ENCODE measurements at places on chromosomes 13 and 19. TPM values are rescaled to one million over a fixed set of nuclear protein-coding genes. Genes with fewer than 3 reads are reported as not detected.

ATXN8OS gene
- not detected for total RNA-seq

SIAH3 gene
- total RNA-seq, result not detected

PPP1R15A gene
- 62.8 TPM for total RNA-seq

ZNF132 gene
- 3.6 TPM for total RNA-seq

CTXN1 gene
- 6.7 TPM for total RNA-seq

IL11 gene
- total RNA-seq, result not detected

- no peaks in the 10 kb centered on the region for H3K4me1 ChIP-seq
- no peak for DNase-seq
- no peaks in the 10 kb centered on the region for H3K27me3 ChIP-seq
- H3K36me3 ChIP-seq, result no peaks in the 10 kb centered on the region
- no peak overlapping the region for H3K4me3 ChIP-seq
Observed at GRCh38 chr19:35225951-35226350, 2.6 kb downstream of the FAM187B start.

- H3K36me3 ChIP-seq, result no peaks in the 10 kb centered on the region
- H3K27me3 ChIP-seq, result no peaks in the 10 kb centered on the region
- peak overlapping the region; percentile 74 for H3K27ac ChIP-seq
Observed at GRCh38 chr19:11152318-11153062, 3.1 kb downstream of the SPC24 start.

DNA sequence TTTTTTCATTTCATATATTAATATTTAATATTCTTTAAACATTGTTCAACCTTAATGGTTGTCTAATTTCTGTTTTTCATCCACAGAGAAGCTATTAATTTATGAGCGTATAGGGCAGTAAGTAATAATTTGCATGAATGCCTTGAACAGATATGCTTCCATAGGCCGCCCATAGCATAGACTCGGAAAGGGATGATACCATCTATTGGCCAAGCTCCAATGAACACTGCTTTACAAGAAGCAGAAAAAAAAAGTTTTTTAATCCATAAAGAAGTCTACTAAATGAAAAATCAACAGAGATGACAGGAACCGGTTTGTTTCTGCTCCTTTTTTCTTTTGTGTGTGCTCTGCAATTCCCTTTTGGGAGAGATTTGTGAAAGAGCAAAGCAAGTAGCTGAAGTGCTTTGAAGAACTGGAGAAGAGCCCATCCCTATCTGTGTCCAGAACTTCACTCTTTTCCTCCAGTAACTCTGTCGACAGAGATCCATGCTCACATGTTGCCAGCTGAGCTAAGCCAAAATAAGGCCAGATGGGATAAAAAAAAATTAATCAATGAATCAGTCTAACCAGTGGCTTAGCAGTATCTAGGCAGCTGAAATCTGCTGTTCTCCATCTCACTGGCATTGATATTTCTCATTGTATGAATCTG lies 215.9 kb upstream of the SOX21 start:
- no peaks in the 10 kb centered on the region for H3K27me3 ChIP-seq
- no peaks in the 10 kb centered on the region for H3K4me1 ChIP-seq
- no peak overlapping the region for H3K27ac ChIP-seq
- H3K4me3 ChIP-seq, result no peak overlapping the region
- DNase-seq, result no peak

GRCh38 chr13:106756446-106756845 lies 188.5 kb upstream of the ARGLU1 start:
- DNase-seq, result no peak
- no peaks in the 10 kb centered on the region for H3K27me3 ChIP-seq
- H3K36me3 ChIP-seq, result no peaks in the 10 kb centered on the region
- H3K27ac ChIP-seq, result no peak overlapping the region
- H3K4me1 ChIP-seq, result no peaks in the 10 kb centered on the region
- no peak overlapping the region for H3K4me3 ChIP-seq

DNA sequence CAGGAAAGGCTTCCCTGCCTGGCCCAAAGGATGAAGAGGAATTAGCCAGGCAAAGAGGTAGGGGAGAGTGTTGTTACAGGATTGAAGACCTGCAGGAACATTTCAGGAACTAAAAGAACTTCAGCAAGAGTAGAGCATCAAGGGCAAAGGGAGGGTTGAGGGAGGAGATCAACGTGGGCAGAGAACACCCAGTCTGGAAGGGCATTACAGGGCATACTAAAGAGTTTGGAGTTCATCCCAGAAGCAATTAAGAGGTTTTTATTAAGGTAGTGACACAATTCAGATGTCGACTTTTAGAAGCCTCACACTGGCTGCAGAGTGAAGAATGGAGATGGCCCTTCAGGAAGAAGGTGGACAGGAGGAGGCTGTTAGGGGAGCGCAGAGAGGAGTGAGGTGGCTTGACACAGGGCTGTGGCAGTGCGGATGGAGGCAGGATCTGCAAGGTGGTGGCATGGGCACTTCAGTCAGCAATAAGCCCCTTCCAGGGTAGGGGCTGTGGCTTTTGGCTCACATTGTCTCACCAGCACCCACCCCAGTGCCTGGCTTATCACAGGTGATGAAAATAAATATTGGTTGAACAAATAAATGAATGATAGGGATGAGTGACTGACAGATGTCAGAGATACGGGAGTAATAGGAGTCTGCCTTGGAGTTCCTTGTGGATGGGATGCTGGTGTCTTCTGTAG lies 24.9 kb downstream of the TEX26 start:
- H3K27ac ChIP-seq, result no peak overlapping the region
- no peak overlapping the region for H3K4me3 ChIP-seq
- no peaks in the 10 kb centered on the region for H3K4me1 ChIP-seq
- no peaks in the 10 kb centered on the region for H3K27me3 ChIP-seq

GRCh38 chr13:34816908-34817665 lies 125.0 kb upstream of the NBEA start:
- no peaks in the 10 kb centered on the region for H3K36me3 ChIP-seq
- H3K4me1 ChIP-seq, result no peaks in the 10 kb centered on the region
- no peak overlapping the region for H3K27ac ChIP-seq
- no peak for DNase-seq

DNA sequence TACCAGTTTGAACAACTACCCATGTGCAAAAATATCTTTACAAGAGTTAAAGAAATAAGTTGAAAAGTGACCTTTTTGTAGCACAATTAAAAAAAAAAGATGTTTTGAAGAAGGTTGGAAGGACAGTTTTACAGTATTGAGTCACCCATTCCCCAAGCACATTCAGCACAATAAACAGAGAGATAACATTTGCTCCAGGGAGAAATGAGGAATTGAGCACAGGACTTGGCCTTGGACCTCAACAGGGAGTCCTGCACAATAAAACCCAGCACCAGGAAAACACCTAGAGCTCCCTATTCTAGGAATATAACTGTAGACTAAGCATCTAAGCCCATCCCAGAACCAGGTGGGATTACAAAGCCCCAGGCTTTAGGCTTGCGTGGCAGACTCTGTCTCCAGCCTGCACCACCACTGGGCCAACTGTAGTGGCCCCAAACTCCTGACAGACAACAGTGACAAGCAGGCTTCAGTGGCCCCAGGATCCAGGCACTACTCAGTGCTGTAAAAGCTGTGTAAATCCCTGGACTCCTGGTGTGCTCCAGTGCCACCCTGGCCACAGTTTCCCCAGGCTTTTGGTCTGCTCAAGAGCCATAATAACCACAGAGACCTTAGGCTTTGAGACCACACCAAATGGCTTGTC lies 857.2 kb downstream of the SLITRK1 start:
- H3K4me1 ChIP-seq, result no peaks in the 10 kb centered on the region
- H3K27me3 ChIP-seq, result no peaks in the 10 kb centered on the region
- DNase-seq, result no peak
- no peak overlapping the region for H3K27ac ChIP-seq

- no peaks in the 10 kb centered on the region for H3K27me3 ChIP-seq
- no peak overlapping the region for H3K4me3 ChIP-seq
- H3K4me1 ChIP-seq, result no peaks in the 10 kb centered on the region
- no peak for DNase-seq
- no peak overlapping the region for H3K27ac ChIP-seq
Observed at GRCh38 chr13:44117816-44118215, 238.1 kb downstream of the LACC1 start.

- H3K36me3 ChIP-seq, result no peaks in the 10 kb centered on the region
- no peaks in the 10 kb centered on the region for H3K27me3 ChIP-seq
- H3K4me3 ChIP-seq, result no peak overlapping the region
- DNase-seq, result no peak
Observed at GRCh38 chr19:33660410-33661124, 38.8 kb downstream of the CHST8 start.

GRCh38 chr19:49150944-49151243 lies 4.3 kb downstream of the HRC start:
- peak overlapping the region; percentile 78 for H3K4me3 ChIP-seq
- peak overlapping the region; percentile 94 for H3K27ac ChIP-seq
- H3K27me3 ChIP-seq, result no peaks in the 10 kb centered on the region

DNA sequence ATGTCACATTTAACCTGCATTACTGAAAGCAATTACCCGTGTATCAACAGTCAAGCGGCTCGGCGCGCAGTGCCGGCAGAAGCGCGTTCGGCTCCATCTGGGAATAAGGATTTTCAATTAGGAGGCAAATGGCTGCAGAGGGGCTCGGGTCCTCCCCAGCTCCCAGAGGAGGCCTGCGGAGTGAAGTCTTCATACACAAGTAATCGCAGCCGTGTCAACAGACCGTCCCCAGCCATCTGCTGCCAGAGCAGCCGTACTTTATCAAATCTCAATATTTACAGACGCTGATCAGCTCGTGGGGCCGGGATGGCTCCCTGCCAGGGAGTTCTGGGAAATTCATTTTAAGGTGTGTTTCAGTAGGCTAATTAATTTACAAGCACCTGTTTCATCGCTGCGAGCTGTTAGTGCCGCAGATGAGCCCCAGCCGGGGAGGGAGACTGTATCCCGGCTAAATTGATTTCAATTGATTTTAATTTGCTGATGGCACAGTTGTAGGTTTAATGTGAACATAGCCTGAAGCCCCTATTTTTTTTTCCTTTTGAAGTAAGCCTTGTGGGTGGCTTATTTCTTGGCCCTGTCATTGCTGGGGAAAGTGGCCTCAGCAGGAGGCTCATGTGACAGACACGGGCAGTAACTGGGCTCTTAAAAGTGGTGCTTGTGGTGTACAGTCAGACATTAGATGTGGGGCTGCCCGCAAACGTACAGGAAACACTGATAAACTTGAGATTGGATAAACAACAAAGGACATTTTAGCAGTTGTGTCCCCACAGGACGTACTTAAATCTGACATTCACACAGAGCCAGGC lies 252.7 kb downstream of the TEX29 start:
- H3K4me3 ChIP-seq, result no peak overlapping the region
- no peaks in the 10 kb centered on the region for H3K36me3 ChIP-seq
- peak; percentile 27 for DNase-seq
- no peaks in the 10 kb centered on the region for H3K27me3 ChIP-seq
- no peaks in the 10 kb centered on the region for H3K4me1 ChIP-seq

- DNase-seq, result no peak
- no peak overlapping the region for H3K27ac ChIP-seq
- H3K4me1 ChIP-seq, result no peaks in the 10 kb centered on the region
- H3K27me3 ChIP-seq, result no peaks in the 10 kb centered on the region
Observed at GRCh38 chr13:38072696-38073095, 203.1 kb upstream of the TRPC4 start.

Data from transverse colon (tissue), 4 donors.